Memory B cell (primary cell): ENCODE measurements at places on chromosomes 7 and 10.

DNA sequence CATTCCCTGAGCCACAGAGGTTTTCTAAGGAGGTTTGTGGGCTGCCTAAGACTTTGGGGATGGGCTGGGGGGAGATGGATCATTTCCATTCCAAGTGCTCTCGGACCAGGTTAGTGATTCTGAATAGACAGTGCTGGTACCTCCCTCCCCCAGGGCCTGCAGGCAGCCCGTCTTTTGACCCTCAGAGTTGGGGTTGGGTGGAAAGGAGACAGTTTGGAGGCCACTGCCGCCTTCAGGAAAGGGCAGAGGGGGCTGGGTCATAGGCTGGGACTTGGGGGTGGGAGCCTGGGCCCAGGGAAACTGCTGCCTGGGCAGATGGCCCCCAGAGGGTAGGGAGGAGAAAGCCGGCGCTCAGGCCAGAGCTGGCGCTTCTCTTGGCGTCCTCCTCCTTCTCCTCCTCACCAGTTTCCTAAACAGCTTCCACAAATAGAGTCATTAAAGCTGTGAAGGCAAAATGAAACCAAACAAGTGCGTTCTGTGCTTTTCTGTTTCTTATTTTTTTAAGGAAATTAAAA lies 4.4 kb downstream of the UNC5B start:
- DNase-seq = no peak

GRCh38 chr7:25272265-25272664 lies 44.0 kb upstream of the NPVF start:
- no peak for DNase-seq

DNA sequence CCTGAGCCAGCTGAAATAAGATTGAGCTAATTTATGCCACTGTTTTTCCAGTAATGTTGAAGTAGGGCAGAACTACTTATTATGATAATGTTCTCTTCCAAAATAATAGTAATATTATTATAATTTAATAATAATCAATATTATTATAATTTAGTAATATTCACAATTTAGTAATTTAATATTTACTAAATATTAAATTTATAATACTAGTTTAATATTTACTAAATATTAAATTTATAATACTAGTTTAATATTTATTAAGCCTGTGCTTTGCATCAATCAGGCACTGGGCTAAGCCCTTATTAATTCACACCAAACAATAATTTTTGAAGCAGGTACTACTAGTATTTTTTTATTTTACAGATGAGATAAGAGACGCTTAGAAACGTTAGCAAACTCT lies 170.1 kb downstream of the BBS9 start:
- DNase-seq = no peak

DNA sequence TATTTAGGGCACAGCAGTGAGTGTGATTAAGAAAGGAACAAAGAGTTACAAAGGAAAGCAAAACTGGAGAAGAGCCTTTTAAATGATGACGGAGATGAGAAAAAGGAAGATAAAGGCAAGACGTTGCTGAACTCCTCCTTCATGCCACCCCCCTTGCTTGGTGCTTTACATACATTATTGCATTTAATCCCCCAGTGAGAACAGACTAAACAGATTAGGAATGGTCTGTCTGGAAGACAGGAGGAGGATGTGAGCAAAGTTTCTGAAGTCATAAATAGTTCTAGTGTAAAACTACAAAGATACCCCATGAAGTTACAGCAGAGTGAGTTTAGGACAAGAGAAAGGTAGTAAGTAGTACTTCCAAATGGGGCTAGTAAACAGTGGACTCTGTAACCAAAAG lies 113.5 kb downstream of the PLCE1 start:
- no peak for DNase-seq

DNA sequence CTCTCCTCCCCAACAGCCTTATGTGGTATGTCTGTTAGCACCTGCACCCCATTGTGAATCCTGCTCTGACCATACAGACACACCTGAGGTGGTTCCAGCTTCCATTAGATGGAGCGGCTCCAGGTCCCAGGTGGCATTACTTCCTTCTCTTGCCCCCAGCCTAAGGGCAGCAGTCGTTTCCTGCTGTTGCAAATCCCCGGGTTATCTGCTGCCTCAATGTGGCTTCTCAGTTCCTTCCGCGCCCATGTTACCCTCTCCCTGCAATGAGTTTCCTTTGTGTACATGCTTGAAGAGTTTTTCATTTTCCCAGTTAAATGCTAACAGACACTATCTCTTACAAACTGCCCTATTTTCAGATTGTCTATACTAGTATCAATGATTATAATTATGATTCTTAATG lies 62.8 kb upstream of the PRKCQ start:
- no peak for DNase-seq

DNA sequence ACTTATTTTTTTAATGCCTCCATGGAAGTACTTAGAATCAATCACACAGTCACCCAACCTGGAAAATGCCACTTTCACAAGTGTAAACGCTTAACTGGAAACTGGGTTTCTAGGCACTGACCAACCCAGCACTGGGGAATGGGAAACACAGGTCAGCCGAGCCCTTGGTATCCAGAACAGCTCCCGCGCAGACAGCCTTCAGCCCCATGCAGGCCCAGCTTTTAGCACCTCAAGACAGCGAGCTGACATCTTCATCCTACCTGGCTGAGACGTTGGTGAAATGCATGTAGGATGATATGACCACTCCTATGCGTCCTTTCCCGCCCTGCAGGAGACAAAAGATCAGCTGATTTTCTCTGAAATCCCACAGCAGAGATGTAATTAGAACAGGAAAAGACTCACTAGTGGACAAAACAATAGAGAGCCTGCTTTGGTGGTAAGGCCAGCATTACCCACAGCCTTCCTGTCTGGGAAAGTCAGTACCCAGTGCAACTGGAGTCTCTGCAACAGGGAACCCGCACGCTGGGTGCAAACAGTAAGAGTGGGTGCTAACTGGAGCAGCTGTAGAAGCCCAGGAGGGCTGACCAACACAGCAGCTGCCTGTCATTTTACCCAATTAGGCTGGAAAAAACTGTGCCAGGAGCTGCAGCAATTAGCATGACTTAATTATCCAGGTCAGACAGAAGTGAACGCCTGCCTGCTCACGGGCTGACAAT lies 153.7 kb downstream of the TNS3 start:
- no peak for DNase-seq

GRCh38 chr10:103850572-103850895 lies 4.8 kb downstream of the SH3PXD2A start:
- DNase-seq = no peak

GRCh38 chr7:67618556-67619162 lies 622.0 kb downstream of the TYW1 start:
- no peak for DNase-seq

DNA sequence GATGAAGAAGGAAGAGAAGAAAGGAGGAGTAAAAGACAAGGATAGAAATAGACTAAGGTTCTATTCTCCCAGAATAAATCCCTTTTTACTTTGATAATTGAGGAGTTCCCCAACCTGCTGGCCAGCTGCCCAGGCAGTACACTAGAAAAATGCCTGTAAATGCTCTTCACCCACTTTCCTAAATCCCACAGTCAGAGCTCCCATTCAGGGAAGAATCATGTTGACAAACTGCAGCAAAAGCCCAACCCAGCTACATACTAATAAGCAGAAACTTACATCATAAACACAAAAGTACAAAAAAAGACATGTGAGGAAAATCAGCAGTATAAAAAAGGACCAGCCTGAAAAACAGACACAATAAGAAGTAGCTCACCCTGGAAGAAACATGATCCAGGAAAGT lies 15.8 kb upstream of the KDM7A start:
- DNase-seq = no peak

- DNase-seq = no peak
Measured at GRCh38 chr7:91263384-91264045, 718 bp upstream of the FZD1 start.
